ENCODE measurements at places on chromosomes 3 and 15. TPM values are rescaled to one million over a fixed set of nuclear protein-coding genes. Genes with fewer than 3 reads are reported as not detected.

Gene SEMA4B
- 23.7 TPM for total RNA-seq

Gene TMCO5A
- not detected for total RNA-seq

Gene POPDC2
- total RNA-seq: 0.65 TPM

Gene TEX9
- 0.81 TPM for total RNA-seq

Gene ALG1L2
- 0.78 TPM for total RNA-seq

Gene STRIT1
- not detected for total RNA-seq

Gene DHFR2
- total RNA-seq: 4.1 TPM

Gene THSD4
- 19.5 TPM for total RNA-seq

Gene CLEC3B
- total RNA-seq: 25.5 TPM

Gene GOLGA8G
- total RNA-seq: not detected

Gene ASB14
- not detected for total RNA-seq

Gene CYP8B1
- 425 TPM for total RNA-seq
